ENCODE measurements at places on chromosomes 7 and 10. TPM values are rescaled to one million over a fixed set of nuclear protein-coding genes. Genes with fewer than 3 reads are reported as not detected.

EN2 gene
- total RNA-seq: 0.11 TPM

PLXDC2 gene
- total RNA-seq: 65.8 TPM

NPY gene
- 3.7 TPM for total RNA-seq

CNPY1 gene
- not detected for total RNA-seq

GPRIN2 gene
- 9.0 TPM for total RNA-seq

FANK1 gene
- total RNA-seq: 3.1 TPM

AGMO gene
- total RNA-seq: 0.27 TPM

NEUROG3 gene
- total RNA-seq: not detected

CRHR2 gene
- total RNA-seq: 0.60 TPM

MACROH2A2 gene
- 49.1 TPM for total RNA-seq

FAM131B gene
- 13.0 TPM for total RNA-seq

SMURF1 gene
- total RNA-seq: 25.9 TPM

HERC4 gene
- total RNA-seq: 117 TPM

HOXA13 gene
- 0.11 TPM for total RNA-seq

CALML3 gene
- 0.33 TPM for total RNA-seq

NYAP1 gene
- 6.0 TPM for total RNA-seq

GIMAP1 gene
- total RNA-seq: 1.9 TPM

SPDYE2 gene
- 0.27 TPM for total RNA-seq

GARIN1A gene
- total RNA-seq: 0.49 TPM

ZNHIT1 gene
- 52.2 TPM for total RNA-seq

ACTL6B gene
- total RNA-seq: 14.7 TPM

GIMAP8 gene
- total RNA-seq: 7.5 TPM

C10orf53 gene
- not detected for total RNA-seq

SHH gene
- 0.33 TPM for total RNA-seq

EPDR1 gene
- total RNA-seq: 20.7 TPM

LAMB4 gene
- total RNA-seq: 3.7 TPM

Measured in camera-type eye (tissue), 1 donor.